Gastroesophageal sphincter (tissue), 4 donors: ENCODE measurements at places on chromosomes 5 and 9.

GRCh38 chr5:107056278-107056677 lies 614.5 kb downstream of the EFNA5 start:
- no peak overlapping the region for H3K27ac ChIP-seq
- H3K4me3 ChIP-seq, result no peak overlapping the region
- no peak for ATAC-seq

DNA sequence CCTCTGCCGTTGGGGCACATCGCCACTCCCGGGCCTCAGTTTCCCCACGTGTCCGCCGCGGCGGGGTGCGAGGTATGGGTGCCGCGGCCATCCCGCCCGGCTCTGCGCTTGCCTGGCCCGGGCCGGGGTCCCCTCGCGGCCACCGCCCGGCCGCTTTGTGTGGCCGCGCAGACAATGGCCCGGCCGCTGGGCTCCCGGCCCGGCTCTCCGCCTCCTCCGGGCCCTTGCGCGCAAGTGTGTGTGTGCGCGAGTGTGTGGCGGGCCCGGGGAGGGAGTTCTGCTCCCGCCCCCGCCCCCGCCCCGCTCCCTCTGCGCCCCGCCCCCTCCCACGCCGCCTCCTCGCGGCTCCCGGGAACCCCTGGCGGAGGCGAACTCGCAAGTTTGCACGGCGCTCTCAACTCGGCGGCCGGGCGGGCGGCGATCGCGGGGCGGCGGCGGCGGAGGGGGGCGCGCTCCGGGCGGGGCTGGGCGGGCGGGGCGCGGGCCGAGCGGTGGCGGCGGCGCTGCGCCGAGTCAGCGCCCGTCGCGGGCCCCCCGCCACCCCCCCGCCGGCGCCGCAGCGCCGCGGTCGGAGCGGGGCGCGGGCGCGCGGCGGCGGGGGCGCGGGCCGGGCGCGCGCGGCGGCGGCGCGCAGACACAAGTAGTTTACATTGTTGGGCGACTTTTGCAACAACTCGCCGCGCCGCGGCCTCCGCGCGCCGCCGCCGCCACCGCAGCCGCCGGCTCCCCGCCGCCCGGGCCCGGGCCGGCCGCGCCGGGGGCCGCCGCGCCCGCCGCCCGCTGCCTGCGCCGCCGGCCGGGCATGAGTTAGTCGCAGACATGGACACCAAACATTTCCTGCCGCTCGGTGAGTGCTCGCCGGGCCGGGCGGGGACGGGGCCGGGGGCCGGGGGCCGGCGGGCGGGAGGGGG lies at the start of gene RXRA:
TSS of gene RXRA (plus strand) at position 643 of the 911 bp plus-strand sequence. CDS start at position 820, 177 bp downstream.
- H3K36me3 ChIP-seq, result no peaks in the 10 kb centered on the region
- H3K27me3 ChIP-seq, result no peaks in the 10 kb centered on the region
- peak within 1 kb of the TSS; percentile 83 for H3K4me3 ChIP-seq

- H3K27me3 ChIP-seq, result peaks cover 100% of the 10 kb centered on the region
- ATAC-seq, result no peak
- no peak overlapping the region for H3K4me3 ChIP-seq
- no peaks in the 10 kb centered on the region for H3K36me3 ChIP-seq
Measured at GRCh38 chr9:37031081-37031480, 3.0 kb downstream of the PAX5 start.

DNA sequence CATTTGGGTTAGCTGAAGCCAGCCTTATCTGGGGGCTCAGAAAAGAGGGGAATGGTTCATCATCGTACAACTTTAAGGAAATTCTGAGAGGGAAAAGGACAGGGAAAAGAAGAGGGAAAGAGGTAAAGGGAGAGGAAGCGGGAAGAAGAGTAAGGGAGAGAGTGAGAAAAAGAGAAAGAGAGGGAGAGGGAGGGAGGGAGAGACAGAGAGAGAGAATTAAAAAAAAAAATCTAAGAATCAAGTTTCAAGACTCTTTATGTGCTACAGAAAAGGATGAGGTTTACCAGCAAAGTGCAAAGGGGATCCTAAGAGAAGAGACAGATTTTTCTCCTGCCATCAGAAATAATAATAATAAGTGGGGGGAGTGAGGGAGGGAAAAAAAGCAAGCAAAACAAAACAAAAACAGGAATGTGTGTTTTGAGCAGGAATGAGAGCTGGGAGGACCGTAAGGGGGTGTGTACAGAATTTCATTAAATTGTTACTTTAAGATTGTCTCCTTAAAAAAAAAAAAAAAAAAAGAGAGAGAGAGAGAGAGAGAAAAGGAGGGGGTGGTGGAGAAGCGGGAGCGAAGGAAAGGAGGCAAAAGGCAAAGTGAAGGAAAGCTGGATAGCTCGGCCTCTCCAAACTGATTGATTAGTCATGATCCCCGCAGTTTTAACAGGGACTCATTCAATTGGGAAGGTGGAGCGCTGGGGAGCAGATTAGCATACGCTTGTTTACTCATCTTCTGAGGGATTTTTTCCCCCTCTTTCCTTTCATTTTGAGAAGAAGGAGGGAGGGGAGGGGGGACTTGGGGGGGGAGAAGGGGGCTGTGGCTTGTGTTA lies 438 bp upstream of the PAPPA start:
- H3K27me3 ChIP-seq, result peaks cover 83% of the 10 kb centered on the region
- peak overlapping the region; percentile 36 for H3K27ac ChIP-seq
- ATAC-seq, result no peak
- no peaks in the 10 kb centered on the region for H3K36me3 ChIP-seq

DNA sequence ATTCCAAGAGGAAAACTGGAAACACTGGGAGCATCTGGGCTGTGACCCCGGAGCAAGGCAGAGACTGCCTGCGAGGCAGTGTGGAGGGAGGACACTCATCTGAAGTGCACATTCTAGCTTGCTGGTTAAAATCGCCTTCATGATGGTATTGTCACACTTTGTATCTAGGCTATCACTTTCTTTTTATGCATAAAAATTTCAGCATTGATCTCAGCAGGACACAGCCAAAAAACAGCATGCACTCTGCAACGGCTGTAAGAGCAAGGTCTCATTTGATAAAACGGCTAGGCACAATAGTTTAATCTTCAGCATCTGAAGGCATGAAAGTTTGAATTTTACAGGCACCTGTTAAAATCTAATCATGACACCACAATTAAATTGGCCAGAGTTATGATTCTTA lies 110.8 kb upstream of the IRX1 start:
- H3K27ac ChIP-seq, result no peak overlapping the region
- no peaks in the 10 kb centered on the region for H3K4me1 ChIP-seq
- no peaks in the 10 kb centered on the region for H3K36me3 ChIP-seq
- H3K27me3 ChIP-seq, result peaks cover 21% of the 10 kb centered on the region
- ATAC-seq, result no peak

GRCh38 chr9:129310666-129311350 lies 132.7 kb upstream of the IER5L start:
- H3K4me1 ChIP-seq, result no peaks in the 10 kb centered on the region
- no peak overlapping the region for H3K27ac ChIP-seq
- H3K4me3 ChIP-seq, result no peak overlapping the region
- no peak for ATAC-seq
- H3K36me3 ChIP-seq, result no peaks in the 10 kb centered on the region
- no peaks in the 10 kb centered on the region for H3K27me3 ChIP-seq

DNA sequence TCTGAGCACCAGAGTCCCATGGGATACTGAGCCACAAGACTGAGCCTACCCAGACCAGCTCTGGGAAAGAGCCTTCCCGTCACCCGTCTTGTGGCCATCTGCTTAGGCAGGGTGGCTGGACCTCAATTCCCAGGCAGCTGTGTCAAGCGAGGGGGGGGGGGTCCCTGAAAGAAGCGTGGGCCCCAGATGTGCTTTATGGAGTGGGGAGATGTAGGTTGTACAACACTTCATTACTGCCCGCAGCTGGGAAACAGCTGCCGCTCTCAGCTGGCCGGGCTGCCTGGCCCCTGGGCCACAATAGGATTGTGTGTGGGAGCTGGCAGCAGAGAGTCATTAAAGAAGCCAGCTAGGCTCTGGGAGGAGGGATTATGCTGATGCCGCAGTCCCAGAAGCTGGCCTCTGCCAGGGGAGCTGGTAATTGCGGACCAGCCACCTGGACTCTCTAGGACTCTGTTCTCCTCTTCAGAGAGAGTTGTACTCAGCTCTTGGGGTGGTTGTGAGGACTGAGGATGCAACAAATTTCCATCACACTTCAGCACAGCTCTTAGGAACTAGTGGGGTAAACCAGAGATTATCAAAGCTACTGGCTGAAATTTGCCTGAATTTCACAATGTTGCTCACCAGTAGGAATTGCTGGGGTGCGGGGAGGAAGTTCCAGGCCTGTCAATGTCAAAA lies 145.4 kb downstream of the GADD45G start:
- H3K27me3 ChIP-seq, result no peaks in the 10 kb centered on the region
- no peak overlapping the region for H3K4me3 ChIP-seq
- no peaks in the 10 kb centered on the region for H3K36me3 ChIP-seq
- no peaks in the 10 kb centered on the region for H3K4me1 ChIP-seq

GRCh38 chr5:181219262-181220177 lies 3.6 kb upstream of the TRIM41 start:
- H3K36me3 ChIP-seq, result no peaks in the 10 kb centered on the region
- no peak overlapping the region for H3K4me3 ChIP-seq
- H3K4me1 ChIP-seq, result peaks cover 47% of the 10 kb centered on the region
- H3K27me3 ChIP-seq, result no peaks in the 10 kb centered on the region
- ATAC-seq, result no peak

DNA sequence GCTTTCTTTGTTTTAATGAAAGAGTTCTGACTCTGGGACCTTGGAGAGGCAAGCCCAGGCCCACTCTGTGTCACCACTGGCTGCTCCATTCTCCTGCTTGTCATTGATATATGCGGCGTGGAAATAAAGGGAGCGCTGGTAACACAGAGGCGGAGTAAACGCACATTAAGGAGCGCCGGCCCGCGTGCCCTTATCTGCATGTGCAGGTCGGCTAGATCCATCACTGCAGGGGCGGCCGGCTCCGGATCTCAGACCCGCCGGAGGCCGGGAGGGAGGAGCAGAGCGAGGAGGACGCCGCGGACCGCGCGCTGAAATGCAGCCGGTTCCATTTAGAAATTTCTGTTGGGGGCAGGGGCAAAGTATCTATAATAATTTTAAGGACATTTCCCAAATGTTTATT lies 70.8 kb downstream of the MRPL36 start:
- H3K4me1 ChIP-seq, result no peaks in the 10 kb centered on the region
- H3K36me3 ChIP-seq, result no peaks in the 10 kb centered on the region
- ATAC-seq, result no peak
- H3K27me3 ChIP-seq, result peaks cover 67% of the 10 kb centered on the region

- H3K4me3 ChIP-seq, result no peak overlapping the region
- no peaks in the 10 kb centered on the region for H3K4me1 ChIP-seq
- no peaks in the 10 kb centered on the region for H3K36me3 ChIP-seq
- peaks cover 46% of the 10 kb centered on the region for H3K27me3 ChIP-seq
Measured at GRCh38 chr5:1417586-1418225, 27.5 kb downstream of the SLC6A3 start.

GRCh38 chr9:16704116-16705110 lies 166.1 kb downstream of the BNC2 start:
- no peaks in the 10 kb centered on the region for H3K27me3 ChIP-seq
- ATAC-seq, result peak; percentile 74
- H3K4me3 ChIP-seq, result peak overlapping the region; percentile 48
- no peaks in the 10 kb centered on the region for H3K36me3 ChIP-seq
- H3K27ac ChIP-seq, result peak overlapping the region; percentile 97

- no peaks in the 10 kb centered on the region for H3K36me3 ChIP-seq
- H3K4me1 ChIP-seq, result no peaks in the 10 kb centered on the region
- peak overlapping the region; percentile 42 for H3K27ac ChIP-seq
Measured at GRCh38 chr9:127158786-127159324, 36.4 kb upstream of the ANGPTL2 start.

GRCh38 chr5:4640795-4641194 lies 499.3 kb upstream of the ADAMTS16 start:
- no peaks in the 10 kb centered on the region for H3K4me1 ChIP-seq
- no peaks in the 10 kb centered on the region for H3K36me3 ChIP-seq
- H3K4me3 ChIP-seq, result no peak overlapping the region

- no peaks in the 10 kb centered on the region for H3K36me3 ChIP-seq
- ATAC-seq, result no peak
- H3K27me3 ChIP-seq, result no peaks in the 10 kb centered on the region
Measured at GRCh38 chr5:63860379-63860778, 101.9 kb downstream of the HTR1A start.

- no peak overlapping the region for H3K27ac ChIP-seq
- no peaks in the 10 kb centered on the region for H3K4me1 ChIP-seq
- H3K27me3 ChIP-seq, result no peaks in the 10 kb centered on the region
- peaks cover 7% of the 10 kb centered on the region for H3K36me3 ChIP-seq
Measured at GRCh38 chr9:111572950-111573604, 26.4 kb downstream of the PTGR1 start.

GRCh38 chr9:65432722-65433323 lies 147.8 kb upstream of the FOXD4L5 start:
- H3K4me1 ChIP-seq, result no peaks in the 10 kb centered on the region
- no peaks in the 10 kb centered on the region for H3K27me3 ChIP-seq
- no peaks in the 10 kb centered on the region for H3K36me3 ChIP-seq
- no peak for ATAC-seq
- H3K27ac ChIP-seq, result no peak overlapping the region
- no peak overlapping the region for H3K4me3 ChIP-seq

GRCh38 chr9:33287087-33287490 lies 3.2 kb upstream of the NFX1 start:
- H3K27me3 ChIP-seq, result no peaks in the 10 kb centered on the region
- peaks cover 34% of the 10 kb centered on the region for H3K4me1 ChIP-seq
- no peak for ATAC-seq
- H3K27ac ChIP-seq, result no peak overlapping the region
- no peak overlapping the region for H3K4me3 ChIP-seq
- H3K36me3 ChIP-seq, result no peaks in the 10 kb centered on the region

GRCh38 chr5:146890731-146891440 lies 12.3 kb upstream of the PPP2R2B start:
- H3K36me3 ChIP-seq, result no peaks in the 10 kb centered on the region
- no peak overlapping the region for H3K27ac ChIP-seq

GRCh38 chr5:137090721-137091120 lies 408.4 kb downstream of the SPOCK1 start:
- no peak overlapping the region for H3K4me3 ChIP-seq
- no peaks in the 10 kb centered on the region for H3K36me3 ChIP-seq
- no peaks in the 10 kb centered on the region for H3K4me1 ChIP-seq
- H3K27me3 ChIP-seq, result no peaks in the 10 kb centered on the region

DNA sequence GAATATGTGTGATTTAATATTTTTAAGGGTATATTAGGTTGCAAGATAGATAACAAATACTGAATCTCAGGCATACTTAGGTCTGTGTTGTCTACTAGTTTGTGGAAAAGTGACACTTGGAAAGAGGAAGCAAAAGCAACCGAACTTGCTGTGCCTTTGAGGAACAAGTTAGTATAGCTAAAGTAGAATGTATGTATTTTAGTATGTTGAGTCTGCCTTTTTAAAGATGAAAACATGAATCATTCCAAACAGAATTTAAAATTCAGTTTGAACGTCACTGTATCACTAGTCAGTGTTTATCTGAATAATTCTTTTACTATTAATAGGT lies 12.9 kb downstream of the TLE4 start:
- no peak overlapping the region for H3K27ac ChIP-seq
- no peaks in the 10 kb centered on the region for H3K36me3 ChIP-seq
- no peak for ATAC-seq
- H3K4me3 ChIP-seq, result no peak overlapping the region
- H3K27me3 ChIP-seq, result no peaks in the 10 kb centered on the region

GRCh38 chr5:125412561-125413495 lies 666.4 kb upstream of the ZNF608 start:
- no peaks in the 10 kb centered on the region for H3K36me3 ChIP-seq
- peak; percentile 82 for ATAC-seq
- peaks cover 63% of the 10 kb centered on the region for H3K4me1 ChIP-seq
- no peaks in the 10 kb centered on the region for H3K27me3 ChIP-seq
- H3K27ac ChIP-seq, result peak overlapping the region; percentile 71
